PC-9 (cell line): ENCODE measurements at places on chromosomes 7 and 10.

- DNase-seq: no peak
Observed at GRCh38 chr10:74086317-74086716, 64.3 kb downstream of the AP3M1 start.

DNA sequence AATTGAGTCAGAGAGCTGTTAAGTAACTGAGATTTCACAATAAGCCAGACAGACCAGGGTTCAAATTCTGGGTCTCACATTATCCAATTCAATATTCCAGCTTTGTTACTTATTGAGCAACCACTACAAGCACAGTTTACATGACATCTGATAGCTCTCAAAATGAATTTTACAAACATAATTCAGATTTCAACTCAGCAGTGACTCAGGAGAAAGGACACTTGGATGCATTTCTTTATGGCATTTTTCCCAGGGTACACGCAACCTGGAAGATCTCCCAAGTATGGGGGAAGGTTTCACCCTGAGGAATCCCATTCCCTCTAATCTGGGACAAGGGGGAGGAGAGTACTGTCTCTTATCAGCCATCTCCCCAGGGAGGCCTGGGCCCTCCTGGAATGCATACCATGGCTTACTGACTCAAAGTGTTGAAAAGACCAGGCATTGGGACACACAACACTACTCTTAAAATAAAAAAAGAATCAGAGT is 102.4 kb downstream of the CFTR start:
- DNase-seq: peak; percentile 78

DNA sequence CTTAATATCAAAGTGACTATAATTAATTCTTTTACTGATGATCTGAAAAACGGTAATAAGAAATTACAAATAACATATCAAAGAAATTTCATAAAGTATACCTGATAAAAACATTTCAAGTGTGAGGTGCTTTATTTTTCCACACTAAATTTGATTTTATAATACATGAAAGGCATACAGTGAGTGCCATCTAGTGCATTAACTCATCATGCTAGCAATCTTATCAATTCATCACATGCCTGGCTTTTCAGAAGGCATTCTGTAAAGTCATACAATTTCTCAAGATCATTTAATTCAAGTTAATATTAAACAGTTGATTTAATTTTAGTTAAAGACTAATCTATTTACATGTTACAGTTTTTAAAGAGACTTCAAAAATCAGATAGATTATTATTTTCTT is 1020.9 kb downstream of the GATA3 start:
- no peak for DNase-seq

- peak; percentile 70 for DNase-seq
Observed at GRCh38 chr7:140509789-140510188, 30.5 kb upstream of the MKRN1 start.

DNA sequence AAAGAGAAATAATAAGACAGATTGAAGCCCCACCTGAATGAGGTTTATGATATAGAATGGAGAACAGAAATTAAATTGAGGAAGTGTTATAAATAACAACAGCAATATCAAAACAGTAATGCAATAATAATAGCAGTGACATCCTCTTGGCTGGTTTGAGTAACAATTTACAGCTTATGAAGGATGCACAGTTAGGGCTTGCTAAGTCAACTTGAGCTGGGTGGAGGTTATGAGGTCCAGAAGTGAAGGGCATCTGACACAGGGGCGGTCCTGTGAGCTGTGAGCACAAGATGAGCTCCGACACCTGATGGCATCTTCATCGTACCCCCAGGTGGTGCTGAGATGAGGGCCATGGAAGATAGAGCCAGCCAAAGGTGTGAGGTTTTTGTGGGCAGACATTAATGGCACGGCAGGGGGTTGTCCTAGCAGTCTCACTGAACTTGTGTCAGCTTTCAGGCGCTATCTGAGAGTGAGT is 30.5 kb downstream of the ARHGAP22 start:
- no peak for DNase-seq

DNA sequence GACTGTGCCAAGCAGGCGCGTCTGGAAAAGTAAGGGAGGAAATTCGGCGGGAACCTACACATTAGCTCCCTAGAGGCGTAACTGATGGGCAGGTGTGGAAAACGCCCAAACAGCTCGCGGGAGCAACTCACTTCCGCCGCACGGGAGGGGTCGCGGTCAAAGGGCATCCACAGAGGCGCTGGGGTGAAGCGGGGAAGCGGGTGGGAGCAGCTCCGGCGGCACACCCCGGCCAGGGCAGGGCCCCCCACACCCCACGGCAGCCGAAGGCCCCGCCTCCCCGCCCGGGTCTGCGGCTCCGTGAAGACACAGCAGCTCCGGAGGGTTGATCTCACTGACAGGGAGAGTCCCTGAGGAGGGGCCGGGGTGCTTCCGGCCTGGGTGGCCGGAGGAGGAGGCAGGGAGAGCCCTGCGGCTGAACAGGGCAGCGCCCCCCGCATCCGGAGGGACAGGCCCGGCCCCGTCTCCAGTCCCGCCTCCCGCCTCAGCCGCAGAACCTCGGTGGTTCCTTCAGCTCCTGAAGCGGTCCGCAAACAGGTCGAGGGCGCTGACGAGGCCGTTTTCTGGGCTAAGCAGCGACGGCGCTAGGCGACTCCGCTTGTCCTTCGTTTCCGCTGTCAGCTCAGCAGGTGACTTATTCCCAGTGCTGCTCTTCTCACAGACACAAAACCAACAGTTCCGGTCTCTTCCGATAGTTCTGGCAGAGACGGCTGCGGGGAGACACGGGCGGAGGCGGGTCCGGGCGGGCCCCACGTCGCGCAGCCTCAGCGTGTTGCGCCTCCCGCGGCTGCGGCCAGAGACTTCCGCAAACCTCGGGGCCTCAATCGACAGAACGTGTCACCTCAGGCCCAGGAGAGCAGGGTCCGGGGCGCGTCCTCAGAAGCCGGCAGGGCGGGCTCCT is 276.1 kb downstream of the DNAJB6 start:
- no peak for DNase-seq

DNA sequence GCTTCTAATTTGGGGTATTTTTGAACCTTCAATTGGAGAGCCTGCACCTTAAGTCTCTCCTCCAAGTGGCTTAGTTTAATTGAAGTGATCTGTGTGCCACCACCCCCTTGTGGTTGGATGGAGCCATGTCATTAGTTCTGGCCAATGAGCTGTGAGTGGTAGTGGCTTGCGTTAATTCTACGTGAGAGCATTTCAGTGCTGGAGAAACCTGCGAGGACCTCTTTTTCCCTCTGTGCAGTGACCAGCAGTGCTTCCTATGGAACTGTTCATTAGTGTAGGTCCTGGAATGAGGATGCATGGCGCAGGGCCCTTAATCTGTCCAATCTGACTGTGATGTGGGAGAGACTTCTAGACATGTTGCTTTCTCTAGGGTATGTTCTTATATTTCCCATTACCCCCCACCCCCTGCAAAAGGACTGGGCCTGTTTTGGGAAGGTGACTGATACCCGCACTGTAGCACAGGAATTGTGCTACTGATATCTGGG is 3.8 kb downstream of the HILPDA start:
- DNase-seq: peak; percentile 24

GRCh38 chr7:134084488-134085144 is 42.5 kb upstream of the LRGUK start:
- no peak for DNase-seq

- DNase-seq: no peak
Observed at GRCh38 chr10:69835875-69836730, 34.4 kb downstream of the COL13A1 start.

- no peak for DNase-seq
Observed at GRCh38 chr10:97331153-97331703, 3.3 kb downstream of the FRAT2 start.

- no peak for DNase-seq
Observed at GRCh38 chr7:131620673-131621609, 64.5 kb upstream of the PODXL start.

DNA sequence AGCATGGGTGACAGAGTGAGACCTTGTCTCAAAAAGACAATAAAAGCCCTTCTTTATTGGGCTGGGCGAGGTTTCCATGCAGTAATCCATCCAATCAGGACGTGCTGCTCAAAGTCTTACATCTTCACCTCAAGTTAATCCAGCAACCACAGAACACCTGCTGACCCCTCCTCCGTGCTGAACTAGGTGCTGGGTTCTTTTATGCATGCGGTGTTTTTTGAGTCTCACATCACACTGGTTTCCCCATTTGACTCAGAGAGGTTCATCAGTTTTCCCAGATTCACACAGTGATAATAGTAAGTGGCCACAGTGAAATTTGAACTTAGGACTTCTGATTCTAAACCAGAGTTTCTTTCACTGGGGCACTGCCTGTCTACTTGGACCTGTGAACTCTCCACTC is 58.3 kb upstream of the GTF2I start:
- DNase-seq: no peak
